ENCODE measurements at places on chromosomes 16 and 17.
A peak's percentile ranks its signal among the peaks of the same experiment; 100 is the strongest.

DNA sequence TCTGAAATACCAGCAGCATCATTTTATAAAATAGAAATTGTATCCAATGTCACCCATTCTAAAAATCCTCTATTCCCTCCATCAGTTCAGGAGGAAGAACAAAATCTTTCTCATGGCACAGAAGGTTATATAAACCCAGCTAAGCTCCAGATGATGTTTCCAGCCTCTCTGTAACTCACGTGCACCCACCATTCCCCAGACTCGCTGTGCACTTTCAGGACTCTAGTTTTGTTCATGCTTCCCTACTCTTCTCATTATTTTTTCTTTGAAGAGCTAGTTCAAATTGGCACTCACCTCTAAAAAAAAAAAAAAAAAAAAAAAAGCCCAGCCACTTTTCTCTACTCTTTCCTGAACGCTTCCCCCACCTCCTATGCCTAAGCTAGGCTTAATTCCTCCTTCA, 36.0 kb upstream of the SHISA6 start:
- no peak for DNase-seq

GRCh38 chr17:72361892-72362291, 241.1 kb downstream of the SOX9 start:
- DNase-seq: no peak

GRCh38 chr17:80441133-80441578, 26.2 kb downstream of the ENDOV start:
- DNase-seq: peak; percentile 14

- DNase-seq: no peak
These were observed 52.5 kb upstream of the ALDH3A1 start for GRCh38 chr17:19800571-19800970.

Data from NCI-H1417 treated with DMSO at 0.1 percent for 48 hours (cell line).